ENCODE measurements at places on chromosomes 2 and 18.

- DNase-seq, result no peak
Observed at GRCh38 chr2:102758439-102758838, 3.4 kb upstream of the TMEM182 start.

DNA sequence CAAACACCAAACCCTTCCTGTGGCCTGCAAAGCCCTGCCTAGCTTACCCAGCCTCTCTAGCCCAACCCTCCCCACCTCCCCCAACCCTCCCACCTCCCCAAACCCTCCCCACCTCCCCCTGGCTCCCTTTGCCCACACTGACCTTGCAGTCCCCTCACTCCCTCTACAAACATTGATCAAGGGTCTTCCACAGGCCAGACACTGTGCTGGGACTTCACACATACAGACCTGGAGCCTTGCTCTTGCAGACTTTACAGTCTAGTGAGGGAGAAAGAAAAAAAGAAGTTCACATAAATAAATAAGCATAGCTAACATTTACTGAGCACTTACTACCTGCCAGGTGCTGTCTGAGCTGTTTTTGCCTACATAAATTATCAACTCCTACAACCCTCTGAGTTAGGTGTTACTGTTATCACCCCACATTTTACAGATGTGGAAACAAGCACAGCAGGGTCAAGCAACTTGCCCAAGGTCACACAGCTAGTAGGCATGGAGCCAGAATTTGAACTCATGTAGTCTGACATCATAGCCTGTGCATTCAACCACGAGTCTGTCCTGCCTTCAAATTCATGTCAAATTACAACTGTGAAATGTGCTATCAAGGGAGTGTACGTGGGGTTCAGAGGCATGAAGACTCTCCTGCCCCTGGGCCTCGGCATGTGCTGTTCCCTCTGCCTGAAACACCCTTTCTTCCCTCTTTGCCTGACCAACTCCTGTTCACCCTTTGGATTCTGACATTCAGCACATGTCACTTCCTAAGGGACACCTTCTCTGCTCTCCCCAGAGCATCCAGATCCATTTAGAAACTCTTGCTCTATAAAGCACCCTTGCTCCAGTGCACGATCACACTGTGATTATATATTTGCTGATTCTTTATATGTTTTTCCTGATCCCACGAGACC lies 209.9 kb downstream of the TNS1 start:
- DNase-seq, result no peak

DNA sequence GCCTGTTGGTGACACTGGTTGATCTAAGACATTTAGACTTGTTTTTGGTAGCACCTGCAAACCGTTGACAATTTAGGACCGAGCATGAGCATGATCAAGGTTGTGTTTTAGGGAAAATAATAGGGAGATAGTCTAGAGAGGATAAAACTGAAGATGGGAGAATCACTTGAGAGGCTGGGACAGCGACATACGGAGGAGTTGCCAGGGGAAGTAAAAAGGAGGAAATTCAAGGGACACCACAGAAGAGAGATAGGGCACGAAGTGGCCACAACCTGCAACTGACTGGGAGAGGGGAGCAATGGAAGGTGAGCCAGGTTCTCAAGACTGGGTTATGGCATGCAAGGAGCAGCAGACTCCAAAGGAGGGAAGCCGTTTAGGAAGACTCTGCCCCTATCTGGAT lies 1.4 kb upstream of the ATP8B1 start:
- DNase-seq, result no peak

GRCh38 chr2:121545913-121546312 lies 15.2 kb downstream of the RNU4ATAC start:
- no peak for DNase-seq

DNA sequence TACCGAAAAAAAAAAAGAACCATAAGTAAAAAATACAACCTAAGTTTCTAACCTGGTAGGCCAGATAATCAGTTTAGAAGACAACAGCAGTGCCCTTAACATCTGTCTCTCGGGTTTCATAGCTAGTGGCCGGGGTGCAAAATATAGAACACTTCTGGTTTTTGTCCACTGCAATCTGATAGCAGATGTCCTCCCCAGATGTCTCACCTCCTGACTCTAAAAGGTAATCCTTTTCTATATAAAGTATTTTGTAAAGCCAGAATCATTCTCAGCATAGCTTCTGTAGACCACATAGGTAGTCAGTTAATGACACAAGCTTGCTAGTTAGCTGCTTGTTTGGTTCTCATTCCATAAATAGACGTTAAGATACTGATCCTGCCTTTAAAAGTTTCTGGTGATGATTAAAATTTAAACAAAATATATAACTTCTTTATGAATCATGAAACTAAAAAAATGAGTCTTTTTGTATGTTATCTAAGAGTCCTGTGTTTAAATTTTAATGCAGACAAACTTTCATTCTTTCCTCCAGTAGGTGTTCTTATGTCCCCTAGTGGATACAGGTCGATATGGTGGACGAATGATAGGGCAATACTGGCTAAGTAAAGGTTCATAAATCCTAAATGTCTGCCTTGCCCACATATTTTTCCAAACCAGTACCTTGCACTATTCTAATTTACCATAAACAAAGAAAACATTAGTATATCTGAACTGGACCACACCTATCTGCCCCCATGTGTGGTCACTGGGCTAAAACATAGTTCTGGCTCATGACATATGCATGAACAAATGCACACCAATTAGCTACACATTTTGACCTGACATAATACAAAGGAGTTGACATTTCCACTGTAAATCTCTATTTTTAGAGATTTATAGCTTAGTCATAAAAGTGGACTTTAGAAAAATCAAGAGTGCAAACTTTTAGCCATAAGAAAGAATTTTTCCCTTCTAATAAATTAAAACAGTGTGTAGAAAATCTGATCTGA lies 171.0 kb downstream of the SRBD1 start:
- DNase-seq, result peak; percentile 58

DNA sequence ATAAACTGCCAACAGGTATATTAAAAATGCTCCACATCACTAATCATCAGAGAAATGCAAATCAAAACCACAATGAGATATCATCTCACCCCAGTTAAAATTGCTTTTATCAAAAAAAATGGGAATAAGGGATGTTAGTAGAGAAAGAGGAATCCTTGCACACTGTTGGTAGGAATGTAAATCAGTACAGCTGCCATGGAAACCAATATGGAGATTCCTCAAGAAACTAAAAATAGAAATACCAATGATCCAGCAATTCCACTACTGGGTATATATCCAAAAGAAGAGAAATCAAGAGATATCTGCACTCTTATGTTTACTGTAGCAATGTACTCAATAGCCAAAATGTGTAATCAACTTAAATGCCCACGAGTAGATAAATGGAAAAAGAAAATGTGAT lies 40.6 kb downstream of the ZRANB3 start:
- no peak for DNase-seq

GRCh38 chr2:160114020-160114419 lies 51.6 kb upstream of the PLA2R1 start:
- no peak for DNase-seq

DNA sequence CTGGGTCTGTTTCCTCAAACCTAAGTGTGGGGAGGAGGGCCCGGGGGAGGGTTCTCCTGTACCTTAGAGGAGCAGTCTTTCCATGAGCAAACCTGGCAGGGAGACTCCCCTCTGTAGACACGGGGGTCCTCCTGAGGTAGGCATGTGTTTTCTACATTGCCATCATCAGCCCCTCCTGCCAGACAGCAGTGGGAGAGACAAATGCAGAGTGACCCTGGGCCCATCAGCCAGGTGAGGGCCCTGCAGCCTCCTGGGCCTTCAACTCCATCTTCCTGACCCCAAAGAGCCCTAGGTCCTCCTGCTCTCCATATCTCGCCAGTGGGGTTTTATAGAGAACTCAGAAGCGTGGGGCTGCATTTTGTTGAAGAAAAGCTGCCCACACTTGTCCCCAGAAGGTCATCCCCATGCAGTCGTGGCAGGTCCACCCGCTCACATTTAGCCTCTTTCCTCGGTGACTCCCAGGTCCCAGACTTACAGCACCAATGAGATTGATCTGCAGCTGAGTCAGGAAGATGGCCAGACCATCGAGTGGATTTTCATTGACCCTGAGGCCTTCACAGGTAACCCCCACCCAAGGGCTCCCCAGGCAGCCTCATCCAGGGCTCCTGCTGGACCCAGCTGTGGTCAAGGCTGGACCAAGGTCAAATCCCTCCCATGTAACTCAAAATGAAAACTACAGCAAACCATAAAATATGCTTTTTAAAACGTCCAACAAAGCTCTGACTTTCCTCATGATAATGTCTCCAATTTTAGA lies 2.6 kb downstream of the CHRNG start:
- DNase-seq, result no peak

- no peak for DNase-seq
Observed at GRCh38 chr2:68809324-68810240, 61.6 kb downstream of the BMP10 start.

GRCh38 chr2:204900487-204900886 lies 355.2 kb downstream of the PARD3B start:
- DNase-seq, result no peak

DNA sequence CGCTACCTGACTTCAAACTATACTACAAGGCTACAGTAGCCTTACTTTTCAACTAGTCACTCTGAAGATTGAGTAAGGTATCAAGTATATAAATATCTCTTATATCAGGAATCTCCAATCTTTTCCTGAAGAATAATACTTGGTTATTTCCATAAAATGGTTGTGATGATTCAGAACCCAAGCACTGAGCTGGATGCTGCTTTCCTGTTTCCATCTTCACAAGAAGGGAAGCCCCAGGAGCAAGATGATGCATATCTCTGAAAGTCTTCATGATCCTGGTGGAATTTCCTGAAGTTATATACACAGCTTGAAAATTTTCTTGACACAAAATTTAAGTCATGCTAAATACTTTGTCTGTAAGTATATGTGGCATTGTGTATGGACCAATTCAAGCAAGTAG lies 243.9 kb upstream of the TANK start:
- DNase-seq, result no peak

- DNase-seq, result no peak
Observed at GRCh38 chr2:230927711-230928341, 2.8 kb upstream of the GPR55 start.

All from NCI-H524 (cell line).